T follicular helper cell (primary cell): ENCODE measurements at places on chromosomes 5 and 9.

- no peak for DNase-seq
Observed at GRCh38 chr5:17169507-17169906, 47.9 kb upstream of the BASP1 start.

GRCh38 chr5:135076051-135076491 lies 42.0 kb upstream of the PITX1 start:
- no peak for DNase-seq

DNA sequence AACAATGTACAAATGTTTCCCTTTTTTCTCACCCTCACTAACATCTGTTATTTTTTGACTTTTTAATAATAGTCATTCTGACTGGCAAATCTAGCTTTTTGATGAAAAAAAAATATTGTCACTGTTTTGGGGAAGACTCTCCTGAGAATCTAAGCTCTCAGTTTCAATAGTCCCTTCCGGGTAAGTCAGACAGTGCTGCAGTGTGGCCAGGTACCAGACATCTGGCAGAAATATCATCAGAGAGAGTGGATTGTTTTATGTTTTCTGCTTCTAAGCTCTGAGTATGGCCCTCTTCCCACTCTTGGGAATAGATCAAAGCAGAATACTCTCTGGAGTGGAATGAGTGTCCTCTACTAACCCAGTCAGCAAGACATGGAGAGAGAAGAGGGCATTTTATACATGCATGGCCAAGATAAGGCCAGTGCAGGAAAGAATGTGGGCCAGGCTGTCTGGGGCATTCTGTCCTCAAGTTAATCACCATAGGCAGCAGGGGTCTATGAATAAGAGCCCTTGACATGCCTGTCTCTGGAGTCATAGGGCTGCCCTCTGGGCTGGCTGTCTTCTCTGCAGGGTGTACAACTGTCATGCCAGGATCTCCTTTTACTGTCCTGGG lies 38.5 kb upstream of the OR2S2 start:
- no peak for DNase-seq

DNA sequence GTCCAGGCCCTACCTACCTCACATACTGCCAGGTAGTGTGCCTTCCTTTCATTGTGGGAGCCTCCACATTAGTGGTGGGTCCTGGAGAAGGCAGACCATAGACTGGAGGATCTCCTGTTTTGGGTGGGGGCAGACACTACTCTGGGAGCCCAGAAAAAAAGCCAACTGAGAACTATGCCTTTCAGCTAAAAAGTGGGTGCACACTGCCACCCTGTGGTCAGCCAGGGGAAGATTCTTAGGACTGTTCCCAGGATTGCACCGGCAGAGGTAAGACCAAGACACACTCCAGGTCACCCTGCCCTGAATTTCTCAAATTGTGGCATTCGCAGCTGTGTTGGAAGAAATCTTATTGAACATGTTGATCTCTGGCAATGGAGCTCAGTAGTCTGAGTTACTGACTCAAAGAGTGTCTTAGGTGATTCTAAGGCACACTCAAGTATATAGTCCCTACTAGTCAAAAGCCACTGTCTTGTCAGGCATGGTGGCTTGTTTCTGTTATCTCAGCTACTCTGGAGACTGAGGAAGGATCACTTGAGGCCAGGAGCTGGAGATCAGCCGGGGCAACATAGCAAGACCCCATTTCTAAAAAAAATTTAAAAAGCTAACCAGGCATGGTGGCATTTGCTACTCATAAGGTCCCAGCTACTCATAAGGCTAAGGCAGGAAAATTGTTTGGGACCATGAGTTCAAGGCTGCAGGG lies 3.6 kb downstream of the SIGMAR1 start:
- peak; percentile 64 for DNase-seq

- no peak for DNase-seq
Observed at GRCh38 chr5:81626524-81626923, 124.4 kb downstream of the SSBP2 start.

- DNase-seq: no peak
Observed at GRCh38 chr9:15404171-15404570, 18.5 kb upstream of the SNAPC3 start.

- DNase-seq: no peak
Observed at GRCh38 chr5:160375166-160375565, 4.7 kb upstream of the C1QTNF2 start.

DNA sequence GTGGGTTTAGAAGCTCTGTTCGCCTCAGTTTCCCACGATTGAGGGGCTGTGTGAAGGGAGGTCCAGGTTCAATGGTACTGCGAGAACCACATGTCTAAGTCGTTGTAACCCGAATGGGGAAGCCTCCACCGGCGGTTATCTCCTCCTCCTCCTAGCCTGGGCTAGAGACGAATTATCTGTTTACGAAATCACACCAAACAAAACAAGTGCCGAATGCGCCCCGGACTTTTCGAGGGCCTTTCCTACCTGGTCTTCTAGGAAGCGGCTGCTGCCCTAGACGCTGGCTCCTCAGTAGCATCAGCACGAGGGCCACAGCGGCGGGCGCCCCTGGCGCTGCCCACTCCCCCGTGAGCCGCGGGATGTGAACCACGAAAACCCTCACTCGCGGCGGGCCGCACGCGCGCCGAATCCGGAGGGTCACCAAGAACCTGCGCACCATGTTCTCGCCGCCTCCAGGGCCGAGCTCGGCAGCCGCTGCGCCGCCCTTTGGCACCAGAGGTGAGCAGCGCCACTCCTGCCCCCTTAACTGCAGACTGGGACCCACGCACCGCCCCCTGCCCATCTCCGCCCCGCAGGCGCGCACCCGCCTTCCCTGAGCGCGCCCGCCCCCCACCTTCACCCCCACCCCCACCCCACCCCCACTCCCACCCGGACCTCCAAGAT lies at the start of gene CDKN2A:
TSS of gene CDKN2A (minus strand) at position 500 of the 663 bp plus-strand sequence.
- no peak for DNase-seq

DNA sequence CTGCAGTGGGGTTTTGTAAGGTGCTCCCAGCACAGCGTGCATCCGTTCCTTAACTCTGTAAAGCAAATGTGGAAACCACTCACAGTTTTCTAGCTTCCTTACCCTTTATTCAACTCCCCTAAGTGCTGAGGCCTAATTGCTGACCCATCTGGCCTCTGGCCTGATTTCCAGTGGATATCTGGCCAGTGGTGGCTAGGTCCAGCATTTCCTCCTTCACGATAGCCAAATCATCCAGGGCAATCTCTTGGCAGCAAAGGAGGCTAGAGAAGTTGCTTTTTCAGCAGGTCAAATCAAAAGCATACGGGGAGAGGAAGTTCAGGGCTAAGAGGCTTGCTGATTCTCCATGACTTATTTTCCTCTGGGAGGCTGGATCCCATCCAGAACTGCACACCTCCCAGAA lies 286.3 kb upstream of the VLDLR start:
- DNase-seq: no peak

DNA sequence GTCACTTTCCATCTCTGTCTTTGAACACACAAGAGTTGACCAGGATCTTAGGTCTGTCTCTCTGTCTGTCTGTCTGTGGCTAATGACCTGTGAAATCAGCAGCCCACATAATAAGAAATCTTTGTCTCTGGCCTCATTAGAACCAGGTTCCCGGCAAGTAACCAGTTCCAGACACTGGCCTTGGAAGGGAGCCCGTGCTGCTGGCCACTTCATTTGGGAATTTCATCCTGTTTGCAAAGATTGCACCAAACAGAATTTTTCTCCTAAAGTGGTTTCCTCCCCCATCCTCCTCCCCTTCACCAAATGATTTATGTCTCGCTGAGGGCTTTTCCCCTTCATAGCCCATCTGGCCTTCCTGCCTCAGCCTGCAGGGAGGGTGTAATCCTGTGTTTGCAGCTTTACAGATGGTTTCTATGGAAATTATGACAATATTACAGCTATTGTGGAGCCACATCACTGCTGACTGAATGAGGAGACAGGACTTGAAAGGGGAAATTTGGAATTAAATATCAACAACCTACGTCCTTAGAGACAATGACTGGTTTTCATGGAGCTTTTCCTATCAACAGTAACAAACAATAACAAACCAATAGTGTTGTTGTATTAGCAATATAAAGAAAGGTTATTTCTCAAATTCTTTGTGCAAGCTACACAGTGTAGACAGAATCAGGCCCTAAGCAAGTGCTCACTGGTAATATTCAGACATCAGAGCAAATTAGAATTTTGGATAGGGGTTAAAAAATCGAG lies 25.7 kb downstream of the DPYSL3 start:
- no peak for DNase-seq

- DNase-seq: no peak
Observed at GRCh38 chr5:50710838-50711237, 44.4 kb downstream of the PARP8 start.

DNA sequence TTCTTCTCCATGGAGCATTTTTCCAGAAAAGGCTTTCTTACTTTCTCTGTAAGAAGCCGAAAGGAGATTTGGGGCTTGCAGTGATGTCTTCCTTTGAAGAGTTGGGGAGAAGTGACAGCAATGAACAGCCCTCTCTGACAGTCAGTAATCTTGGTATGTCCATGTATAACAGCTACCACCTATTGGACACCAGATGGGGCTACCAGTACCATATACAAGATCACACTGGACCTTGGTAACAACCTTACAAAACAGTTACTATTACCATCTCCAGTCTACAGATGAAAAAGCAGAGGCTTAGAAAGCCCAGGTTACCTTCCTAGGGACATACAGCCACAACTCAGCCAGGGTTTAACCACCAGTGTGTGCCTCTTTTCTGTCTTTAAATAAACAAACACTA lies 272.7 kb upstream of the TRPC7 start:
- DNase-seq: no peak
